ELF-1 (cell line): ENCODE measurements at places on chromosomes 1 and 21.

DNA sequence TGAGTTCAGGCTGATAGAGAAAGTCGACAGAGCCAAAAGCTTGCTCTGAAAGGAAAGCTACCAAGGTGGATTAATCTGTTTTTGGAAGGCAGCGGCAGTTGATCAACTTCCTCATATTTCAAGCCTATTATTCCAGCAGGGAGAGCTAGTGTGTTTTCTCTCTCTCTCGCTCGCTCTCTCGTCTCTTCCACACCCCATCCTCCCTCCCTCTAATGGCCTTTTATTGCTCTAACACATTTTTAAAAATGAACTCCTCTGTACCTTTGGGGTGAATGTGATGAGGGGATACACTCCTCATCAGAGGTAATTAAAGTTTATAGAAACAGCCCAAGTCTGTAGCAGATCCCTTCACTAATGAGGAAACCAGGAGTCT is 126.4 kb downstream of the CLIC6 start:
- DNase-seq = no peak

GRCh38 chr1:35932158-35932636 is 1.3 kb downstream of the AGO3 start:
- DNase-seq = no peak

DNA sequence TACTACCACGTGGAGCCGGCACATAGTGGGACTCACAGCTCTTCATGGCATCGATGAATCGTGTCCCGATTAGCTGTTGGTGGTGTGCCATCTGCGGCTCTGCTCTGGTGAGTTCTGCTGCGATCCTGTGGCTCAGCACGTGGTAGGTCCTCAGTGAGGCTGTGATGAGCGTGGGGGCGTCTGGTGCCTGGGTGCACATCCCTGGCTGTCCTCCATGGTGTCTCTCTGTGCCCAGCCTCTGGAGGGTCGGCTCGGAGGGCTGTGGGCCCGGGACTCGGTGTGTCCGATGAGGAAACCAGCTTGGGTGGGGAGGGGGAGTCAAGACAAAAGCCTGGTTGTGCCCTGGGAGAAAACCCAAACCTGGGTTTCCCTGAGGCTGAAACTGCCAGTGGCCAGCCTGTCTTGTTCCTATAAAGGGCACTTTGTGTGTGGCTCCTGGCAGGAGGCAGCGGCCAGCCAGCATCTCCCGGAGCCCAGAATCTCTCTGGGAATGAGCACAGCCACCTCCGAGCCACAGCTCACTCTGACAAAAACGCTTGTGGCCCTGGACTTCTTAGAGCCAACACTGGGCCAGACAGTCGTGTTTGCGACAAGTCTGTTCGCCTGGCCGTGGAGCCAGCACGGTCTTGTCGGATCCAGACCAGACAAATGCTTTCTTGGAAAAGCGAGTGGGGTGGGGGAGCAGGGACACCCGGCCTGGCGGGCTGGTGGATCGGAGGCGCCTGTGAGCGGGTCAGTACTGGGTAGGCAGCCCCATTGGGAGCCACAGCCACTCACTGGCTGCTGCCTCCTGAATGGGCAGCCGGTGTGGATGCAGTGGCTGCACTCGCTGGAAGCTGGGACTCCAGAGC is 31.8 kb downstream of the SPSB1 start:
- no peak for DNase-seq

DNA sequence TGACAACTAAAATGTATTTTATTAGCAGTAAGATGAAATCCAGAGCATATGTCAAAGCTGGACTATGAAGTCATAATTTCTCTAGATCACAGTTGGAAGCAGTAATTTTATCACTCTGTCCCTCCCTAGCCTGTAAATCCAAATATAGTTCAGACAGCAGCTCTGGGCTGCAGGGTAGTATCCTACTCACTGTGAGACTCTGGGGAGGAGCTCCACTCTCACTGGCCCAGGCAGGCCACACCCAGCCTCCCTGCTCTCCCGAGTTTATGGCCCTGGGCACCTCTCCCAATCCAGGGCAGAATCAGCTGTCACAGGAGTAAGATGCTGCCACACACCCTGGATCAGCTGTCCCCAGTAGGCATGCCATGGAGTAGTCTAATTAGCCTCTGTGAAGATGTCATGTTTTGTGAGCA is 131.1 kb downstream of the HLCS start:
- DNase-seq = no peak
